ENCODE measurements at places on chromosomes 1 and 21.

GRCh38 chr1:232635778-232636356, 5.9 kb upstream of the SIPA1L2 start:
- DNase-seq, result no peak

GRCh38 chr1:225684741-225685140, 31.8 kb upstream of the ENAH start:
- no peak for DNase-seq

DNA sequence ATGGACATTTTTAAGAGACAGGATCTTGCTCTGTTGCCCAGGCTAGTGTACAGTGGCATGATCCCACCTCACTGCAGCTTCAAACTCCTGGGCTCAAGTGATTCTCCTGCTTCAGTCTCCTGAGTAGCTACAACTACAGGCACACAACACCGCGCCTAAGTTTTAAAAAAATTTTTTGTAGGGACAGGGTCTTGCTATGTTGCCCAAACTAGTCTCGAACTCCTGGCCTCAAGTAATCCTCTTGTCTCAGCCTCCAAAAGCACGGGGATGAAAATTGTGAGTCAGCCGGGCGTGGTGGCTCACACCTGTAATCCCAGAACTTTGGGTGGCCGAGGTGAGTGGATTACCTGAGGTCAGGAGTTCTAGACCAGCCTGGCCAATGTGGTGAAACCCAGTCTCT, 20.4 kb downstream of the MYSM1 start:
- no peak for DNase-seq

DNA sequence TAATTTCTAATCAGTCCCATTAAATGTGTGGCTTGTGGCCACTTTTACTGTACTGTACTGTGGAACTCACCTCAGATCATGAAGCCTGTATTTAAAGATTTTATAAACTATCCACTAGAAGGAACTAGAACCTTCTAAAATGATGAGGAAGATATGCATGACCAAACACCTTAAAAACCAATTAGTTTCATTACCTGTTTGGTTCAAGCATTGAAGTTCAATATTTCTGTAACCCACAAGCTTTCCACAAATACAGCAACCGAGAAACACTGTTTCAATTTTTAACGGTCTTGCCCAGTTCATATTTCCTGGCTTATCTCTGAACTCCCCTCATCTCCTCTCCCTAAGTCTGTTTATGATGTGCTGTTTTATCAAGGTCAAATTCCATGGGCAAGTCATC, 264.3 kb upstream of the PLD5 start:
- DNase-seq, result no peak

GRCh38 chr1:32246888-32247273, at the start of gene FAM167B:
FAM167B (plus strand) TSS chr1:32247222; CDS start chr1:32247422, 200 bp downstream.
- peak; percentile 60 for DNase-seq

GRCh38 chr1:246709835-246710234, 14.4 kb upstream of the SCCPDH start:
- DNase-seq, result no peak

DNA sequence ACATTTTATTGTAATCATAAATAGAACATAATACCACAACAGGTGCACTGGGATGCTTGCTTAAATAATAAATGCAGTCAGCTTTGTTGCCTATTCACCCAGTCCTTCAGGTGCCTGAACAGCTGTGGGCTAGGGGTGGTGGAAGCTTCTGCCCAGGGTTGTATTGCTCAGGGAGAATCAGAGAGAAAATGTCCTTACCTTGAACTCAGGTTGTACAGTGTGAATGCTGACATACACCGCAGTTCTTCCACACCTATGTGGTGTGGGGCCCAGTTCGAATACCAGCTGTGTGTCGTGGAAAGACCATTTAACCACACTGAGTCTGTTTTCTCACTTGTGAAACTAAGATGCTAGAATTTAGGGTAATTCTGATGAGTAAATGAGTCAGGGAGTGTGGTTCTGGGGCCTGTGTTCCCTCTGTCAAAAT, 115.7 kb upstream of the ATP1A1 start:
- DNase-seq, result no peak

DNA sequence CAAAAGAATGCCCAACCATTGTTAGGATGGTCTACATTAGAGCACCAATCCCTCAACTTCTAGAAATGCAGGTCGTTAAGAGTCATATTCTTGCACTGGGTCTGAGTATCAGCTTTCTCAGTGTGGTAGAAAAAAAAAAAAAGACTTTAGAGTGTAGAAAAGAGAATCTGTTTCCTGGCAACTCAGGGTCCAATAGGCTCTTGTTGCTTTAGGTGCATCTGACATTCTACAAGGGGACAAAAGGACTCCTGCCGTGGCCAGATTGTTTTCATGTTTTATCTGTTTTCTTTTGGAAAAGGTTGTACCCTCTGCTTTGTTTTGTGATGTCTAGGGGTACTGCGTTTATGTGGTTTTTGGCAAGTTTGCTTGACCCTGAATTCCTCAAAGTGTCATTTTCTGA, 105.4 kb upstream of the KCNK2 start:
- no peak for DNase-seq

- peak; percentile 96 for DNase-seq
Observed at GRCh38 chr1:19437891-19438294, 47.4 kb downstream of the CAPZB start.

- no peak for DNase-seq
Observed at GRCh38 chr1:160633330-160633903, 13.4 kb downstream of the SLAMF1 start.

- no peak for DNase-seq
Observed at GRCh38 chr1:38953433-38953860, 11.8 kb upstream of the RHBDL2 start.

DNA sequence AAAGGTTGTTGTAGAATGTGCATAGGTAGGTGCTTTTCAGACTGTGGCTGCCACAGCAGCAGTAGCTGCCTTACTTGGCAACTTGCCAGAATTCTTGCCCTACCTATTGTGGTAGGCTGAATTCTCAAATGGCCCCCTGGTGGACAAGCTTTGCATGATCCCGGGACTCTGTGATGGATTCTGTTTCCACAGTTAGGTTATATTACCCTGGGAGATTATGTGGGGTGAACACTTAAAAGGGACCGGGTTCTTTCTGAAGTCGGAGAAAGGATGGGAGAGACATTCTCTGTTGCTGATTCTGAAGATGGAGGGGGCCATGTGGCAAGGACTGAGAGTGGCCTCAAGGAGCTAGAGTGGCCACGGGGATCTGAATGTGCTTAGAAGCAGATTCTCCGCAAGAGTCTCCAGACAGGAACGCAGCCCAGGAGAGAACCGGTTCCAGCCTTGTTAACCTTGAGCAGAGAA, 32.1 kb upstream of the KCNE1 start:
- DNase-seq, result no peak

- DNase-seq, result peak; percentile 40
Observed at GRCh38 chr1:86200901-86201300, 44.3 kb upstream of the COL24A1 start.

- DNase-seq, result no peak
Observed at GRCh38 chr1:46960250-46960649, 19.0 kb upstream of the CYP4A11 start.

- no peak for DNase-seq
Observed at GRCh38 chr1:78165816-78166215, 120.0 kb downstream of the GIPC2 start.

DNA sequence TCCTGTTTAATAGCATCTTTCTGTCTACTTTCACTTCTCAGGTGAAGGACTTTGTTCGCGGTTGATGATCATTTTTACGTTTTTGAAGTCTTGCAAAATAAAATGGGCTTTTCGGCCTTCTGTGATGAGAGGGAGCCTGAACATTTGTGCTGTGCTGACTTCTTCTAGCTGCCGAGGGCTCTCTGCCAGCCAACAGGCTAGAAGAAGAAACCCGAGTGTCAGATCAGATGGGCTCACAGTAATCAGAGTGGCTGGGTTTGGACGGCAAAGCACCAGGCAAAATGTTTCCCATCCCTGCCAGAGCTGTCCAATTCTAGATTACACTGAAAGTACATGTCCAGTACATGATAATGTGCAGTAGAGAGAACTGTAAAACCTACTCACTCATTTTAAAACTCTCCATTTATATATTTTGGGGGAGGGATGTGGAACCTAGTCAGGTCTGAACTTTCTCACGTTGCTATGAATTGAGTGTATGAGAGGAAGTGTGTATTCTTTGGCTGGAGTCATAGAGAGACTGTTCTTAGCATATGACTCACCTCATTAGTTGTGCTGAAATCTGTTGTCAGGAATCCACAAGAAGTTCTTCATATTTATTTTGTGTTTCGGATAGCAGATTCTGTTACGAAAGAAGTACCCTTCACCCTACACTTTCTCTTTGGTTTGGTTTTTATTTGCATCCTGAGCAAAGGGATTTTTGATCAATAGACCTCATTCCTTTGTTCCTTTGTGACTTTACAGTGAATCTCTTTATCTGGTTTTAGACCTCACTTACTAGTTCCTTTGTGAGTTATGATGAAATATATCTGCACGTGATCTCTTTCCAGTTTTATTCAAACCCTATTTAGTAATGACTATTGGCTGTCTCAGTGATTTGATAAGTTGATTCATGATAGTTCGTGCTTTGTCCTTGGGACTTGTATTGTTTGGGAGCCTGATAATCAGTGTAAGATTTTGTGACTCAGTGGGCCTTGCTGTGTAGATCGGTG, 4.8 kb downstream of the ATP1A1 start:
- DNase-seq, result peak; percentile 82

DNA sequence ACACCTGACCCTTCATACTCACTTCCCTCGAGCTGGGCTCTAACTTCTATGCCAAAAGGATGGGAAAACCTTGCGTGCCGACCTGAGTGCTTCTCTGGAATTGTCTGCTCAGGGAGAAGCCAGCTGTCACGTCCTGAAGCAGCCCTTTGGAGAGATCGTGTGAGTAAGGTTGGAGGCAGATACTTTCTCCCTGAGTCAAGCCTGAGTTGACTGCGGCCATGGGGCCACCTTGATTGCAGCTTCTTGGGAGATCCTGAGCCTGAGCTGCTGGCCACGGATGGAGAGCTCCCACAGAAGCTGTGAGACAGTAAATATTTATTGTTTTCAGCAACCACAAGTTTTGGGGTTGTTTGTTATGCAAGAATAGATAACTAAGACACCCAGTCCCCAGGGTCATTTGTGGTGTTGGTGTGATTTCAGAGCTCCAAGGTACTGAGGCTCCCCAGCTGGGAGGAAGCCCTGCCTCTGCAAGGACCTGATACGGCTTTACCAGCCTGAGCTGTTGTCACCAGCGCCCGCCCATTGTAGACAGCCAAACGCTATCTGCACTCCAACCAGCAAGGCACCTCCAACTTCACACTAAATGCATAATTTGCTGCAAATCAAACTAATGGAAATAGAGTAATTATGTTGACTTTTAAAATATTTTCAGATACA, 531.6 kb downstream of the PTPRU start:
- no peak for DNase-seq

DNA sequence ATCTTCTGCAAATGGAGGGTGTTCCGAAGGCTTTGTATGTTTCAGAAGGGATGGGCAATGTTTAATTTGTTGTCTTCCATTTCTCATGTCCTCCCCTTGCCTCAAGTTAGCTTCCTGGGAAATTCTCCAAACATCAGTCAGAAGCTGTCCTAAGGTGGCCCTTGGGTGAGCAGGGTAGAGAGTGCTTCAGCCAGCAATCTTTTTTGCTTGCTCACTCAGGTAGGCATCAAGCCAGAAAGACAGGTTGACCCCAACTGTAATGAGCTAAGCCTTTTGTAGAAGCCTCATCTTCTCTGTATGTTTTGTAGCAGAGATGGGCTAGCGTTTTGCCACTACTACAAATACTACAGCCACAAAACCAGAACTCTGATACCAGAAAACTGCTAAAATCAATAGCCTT, 321.5 kb upstream of the FAM78B start:
- DNase-seq, result no peak

DNA sequence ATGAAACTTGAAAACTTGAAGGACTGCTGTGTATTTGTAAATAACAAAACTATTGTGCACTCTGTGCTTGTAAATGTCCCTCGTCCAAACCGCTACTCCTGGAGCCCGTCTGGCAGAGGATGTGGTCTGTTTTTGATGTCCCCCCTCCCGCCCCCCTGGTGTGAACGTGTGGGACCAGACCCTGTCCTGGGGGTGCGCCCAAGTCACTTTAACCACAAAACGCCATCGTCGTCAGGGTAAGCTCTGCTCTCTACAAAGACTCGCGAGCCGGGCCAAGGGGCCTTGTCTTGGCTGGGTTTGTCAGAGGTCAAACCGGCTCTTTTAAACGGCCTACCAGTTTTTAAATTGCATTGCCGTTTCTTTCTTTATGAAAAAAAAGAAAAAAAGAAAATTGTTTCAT, 87.4 kb upstream of the TMEM51 start:
- no peak for DNase-seq

DNA sequence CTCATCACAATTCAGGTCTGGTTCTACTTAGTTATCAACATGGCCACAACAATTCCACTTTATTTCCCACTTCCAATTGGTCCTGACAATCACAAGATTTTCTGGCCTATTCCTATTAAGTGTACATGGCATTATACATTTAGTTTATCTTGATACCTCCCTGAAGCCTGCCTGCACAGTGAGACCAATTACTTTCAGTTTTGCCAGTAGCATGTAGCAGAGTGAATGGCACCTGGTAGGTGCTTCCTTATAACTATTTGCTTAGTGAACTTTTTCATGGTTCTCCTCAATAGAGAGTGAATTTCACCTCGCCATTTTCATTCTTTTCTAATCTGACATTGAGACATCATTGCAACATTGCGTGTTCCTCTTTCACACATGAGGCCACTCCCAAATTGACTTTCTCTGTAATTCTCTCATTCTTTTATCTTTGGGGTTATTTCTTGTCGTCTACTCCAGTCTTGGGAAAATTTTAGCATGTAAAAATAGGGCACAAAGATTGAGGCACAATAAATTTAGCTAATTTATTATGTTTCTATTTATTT, 124.3 kb downstream of the DISC1 start:
- DNase-seq, result no peak

GRCh38 chr1:61612602-61613001, 112.3 kb downstream of the TM2D1 start:
- DNase-seq, result no peak

GRCh38 chr1:29237129-29237821, 953 bp downstream of the PTPRU start:
- DNase-seq, result peak; percentile 88

DNA sequence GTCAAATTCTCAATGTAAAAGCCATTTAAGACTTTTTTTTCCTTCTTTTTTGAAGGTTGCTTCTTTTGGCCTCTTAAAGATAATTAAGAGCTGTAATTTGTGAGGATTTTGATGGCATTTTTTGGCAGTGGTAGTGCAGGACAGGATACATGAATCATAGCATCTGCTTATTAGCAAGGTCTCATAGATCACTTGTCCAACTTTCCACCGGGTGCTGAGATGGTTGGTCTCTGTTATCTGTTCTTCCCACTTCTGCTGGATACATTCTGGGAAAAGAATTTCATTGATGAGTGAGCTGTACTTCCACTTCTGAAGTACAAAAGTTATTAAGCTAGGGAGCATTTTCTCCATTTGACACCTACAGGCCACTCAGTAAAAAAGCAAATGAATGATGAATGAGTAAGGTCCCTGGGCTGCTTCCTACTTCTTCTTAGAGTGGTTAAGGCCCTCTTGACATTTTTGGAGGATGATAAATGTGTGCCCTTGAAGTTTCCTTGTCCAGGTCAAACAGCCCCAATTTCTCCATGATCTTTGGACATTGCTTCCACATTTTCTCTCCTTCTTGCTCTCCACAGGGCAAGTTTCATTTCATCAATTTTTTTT, 100.6 kb downstream of the ROR1 start:
- DNase-seq, result no peak

- DNase-seq, result no peak
Observed at GRCh38 chr21:17200250-17200649, 312.6 kb upstream of the CXADR start.
